Stimulated activated CD4-positive, alpha-beta T cell treated with anti-CD3 and anti-CD28 coated beads, Interleukin-12 subunit alpha, Interleukin-12 subunit beta, amount 100 ng/mL, for 4 hours (primary cell): ENCODE measurements at places on chromosomes 11 and 22.

- no peak for DNase-seq
These were observed 66.1 kb downstream of the STK33 start for GRCh38 chr11:8527939-8528338.

GRCh38 chr11:95700471-95700817 lies 89.1 kb downstream of the FAM76B start:
- no peak for DNase-seq

DNA sequence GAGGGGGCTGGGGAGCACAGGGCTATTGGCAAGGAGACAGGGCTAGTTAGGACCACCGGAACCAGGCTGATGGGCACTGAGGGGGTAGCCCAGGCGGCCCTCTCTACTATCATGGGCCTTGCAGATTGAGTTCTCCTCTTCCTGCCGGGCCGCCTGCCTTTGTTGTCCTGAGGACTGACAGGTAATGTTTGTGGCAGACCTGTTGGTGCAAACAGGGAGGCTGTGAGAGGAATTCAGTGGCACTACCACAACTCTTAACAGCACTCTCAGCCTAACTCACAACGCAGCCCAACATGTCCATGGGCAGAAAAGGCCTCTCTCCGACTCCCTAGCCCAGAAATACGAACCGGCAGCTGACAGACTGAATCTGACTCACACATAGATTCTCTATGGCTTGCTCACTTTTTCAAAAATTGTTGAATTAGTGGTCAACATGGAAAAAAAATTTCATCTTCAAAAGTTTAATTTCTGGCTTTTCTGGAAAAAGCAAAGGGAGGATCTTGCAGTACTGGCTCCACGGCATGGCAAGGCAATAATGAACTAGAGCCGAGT lies 11.4 kb downstream of the KCNJ5 start:
- no peak for DNase-seq

DNA sequence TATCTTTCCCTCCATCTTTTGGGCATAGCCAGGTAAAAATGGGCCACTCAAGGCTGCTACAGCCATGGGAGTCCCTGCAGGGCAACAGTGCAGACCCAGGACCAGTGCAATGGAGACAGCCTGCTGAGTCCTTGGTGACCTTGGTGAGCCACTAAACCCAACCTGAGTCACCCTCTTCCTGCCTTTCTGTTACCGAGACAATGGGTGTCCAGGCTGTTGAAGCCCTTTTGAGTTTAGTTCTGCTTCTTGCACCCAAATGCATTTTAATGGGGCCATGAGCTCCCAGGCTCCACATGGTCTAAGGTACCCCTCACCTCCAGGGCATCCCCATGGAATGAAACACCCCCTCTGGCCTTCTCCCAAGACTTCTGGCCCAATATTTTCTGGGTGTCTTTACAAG lies 874 bp upstream of the PLAAT4 start:
- DNase-seq: no peak

GRCh38 chr11:123040111-123040432 lies 21.9 kb downstream of the HSPA8 start:
- no peak for DNase-seq

DNA sequence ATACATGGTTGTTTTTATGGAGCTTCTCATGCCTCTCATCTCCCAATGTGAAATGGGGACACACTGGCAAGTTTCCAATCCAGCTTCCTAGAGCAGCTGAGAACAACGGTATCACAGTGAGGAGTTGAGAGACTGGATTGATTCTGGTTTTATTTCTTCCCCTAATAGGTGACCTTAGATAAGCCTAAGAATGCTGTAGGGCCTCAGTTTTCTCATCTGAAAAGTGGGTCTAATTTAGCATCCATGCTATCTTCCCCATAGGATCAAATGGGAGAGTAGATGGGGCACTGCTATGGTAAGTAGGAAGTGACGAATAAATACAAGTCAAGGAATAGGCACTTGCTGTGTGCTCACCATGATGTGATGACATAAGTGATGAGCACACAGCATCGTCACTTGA lies 61.1 kb upstream of the PHOX2A start:
- no peak for DNase-seq

DNA sequence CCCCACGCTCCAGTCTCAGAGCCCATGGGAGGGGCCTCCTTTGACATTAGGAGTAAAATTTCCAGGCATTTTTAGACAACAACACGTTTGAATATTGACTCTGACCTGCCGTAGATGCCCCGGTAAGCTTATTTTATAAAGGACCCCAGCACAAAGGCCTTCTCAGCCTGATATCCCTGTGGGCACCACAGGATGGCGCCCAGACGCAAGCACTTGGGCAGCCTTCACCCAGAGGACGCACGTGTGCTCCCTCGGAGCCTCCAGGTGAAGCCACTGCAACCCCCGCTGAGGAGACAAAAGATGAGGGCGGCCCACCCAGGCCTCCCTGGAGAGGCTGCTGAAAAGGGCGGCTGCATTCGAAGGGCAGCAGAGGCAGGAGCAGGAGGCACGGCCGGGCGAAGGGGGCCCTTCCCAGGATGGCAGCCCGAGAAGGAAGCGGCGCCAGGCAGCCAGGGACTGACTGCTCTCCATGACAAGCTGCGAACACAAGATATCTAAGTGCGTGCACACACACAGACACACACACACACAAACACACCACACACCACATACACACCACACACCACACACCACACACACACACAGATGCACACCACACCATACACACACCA lies 15.2 kb upstream of the TH start:
- DNase-seq: peak; percentile 47

DNA sequence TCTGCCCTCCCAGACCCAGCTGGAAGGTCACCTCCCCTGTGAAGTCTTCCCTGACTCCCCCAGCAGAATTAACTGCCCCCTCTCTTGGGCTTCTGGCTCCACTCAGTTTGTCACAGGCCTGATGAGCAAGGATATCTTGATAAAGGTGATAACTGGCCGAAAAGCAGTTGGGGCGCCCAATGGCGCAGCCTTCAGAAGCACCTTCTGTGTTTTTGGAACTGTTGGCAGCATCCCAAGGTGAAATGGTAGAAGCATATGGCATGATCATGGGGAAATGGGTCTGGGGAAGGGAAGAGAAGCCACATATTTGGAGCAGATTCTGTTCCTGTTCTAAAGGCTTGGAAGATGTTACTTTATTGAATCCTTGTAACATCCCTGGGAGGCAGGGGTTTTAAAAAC lies 2.8 kb upstream of the TAB1 start:
- no peak for DNase-seq

DNA sequence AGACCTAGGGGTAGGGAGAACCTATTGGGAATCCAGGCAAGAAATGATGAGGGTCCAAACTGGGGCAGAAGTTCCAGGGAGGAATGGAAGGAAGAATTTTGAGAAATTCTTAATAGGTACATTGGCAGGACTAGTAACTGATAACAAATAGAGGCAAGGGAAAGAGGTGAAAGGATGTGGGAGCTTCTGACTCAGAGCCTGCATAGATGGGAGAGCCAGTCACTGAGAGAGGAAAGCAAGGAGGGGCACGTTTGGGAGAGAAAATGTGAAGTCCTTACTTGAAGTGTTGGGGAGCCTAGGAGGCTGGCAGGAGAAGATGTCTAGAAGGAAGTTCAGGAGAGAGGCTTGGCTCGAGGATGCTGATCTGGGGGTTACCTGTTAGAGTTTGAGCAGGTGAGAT lies 104.6 kb upstream of the NCAM1 start:
- DNase-seq: no peak

GRCh38 chr11:72836111-72836510 lies 21.9 kb downstream of the ATG16L2 start:
- DNase-seq: no peak

DNA sequence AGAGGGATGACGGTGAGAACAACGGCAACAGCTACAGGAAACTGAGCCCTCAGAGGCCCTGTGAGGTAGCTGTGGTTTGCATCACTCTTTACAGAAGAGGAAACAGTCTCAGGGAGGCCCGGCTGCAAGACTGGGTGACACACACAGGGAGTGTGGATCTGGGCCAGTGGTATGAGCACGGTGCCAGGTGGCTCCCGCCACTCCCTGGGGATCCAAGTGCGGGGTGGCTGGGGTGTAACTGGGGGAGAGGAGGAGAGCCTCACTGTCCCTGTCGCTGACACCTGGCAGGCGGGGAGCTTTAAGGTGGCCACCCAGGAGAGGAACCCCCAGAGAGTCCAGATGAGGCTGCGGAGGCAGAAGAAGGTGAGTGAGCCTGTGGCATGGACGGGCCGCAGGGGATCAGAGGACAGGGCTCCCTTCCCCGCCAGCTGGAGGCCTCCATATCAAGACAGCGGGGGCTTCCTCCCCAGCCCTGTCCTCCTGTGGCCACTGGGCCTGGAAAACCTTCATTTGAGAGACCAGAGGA lies 5.6 kb downstream of the RGL4 start:
- peak; percentile 60 for DNase-seq

DNA sequence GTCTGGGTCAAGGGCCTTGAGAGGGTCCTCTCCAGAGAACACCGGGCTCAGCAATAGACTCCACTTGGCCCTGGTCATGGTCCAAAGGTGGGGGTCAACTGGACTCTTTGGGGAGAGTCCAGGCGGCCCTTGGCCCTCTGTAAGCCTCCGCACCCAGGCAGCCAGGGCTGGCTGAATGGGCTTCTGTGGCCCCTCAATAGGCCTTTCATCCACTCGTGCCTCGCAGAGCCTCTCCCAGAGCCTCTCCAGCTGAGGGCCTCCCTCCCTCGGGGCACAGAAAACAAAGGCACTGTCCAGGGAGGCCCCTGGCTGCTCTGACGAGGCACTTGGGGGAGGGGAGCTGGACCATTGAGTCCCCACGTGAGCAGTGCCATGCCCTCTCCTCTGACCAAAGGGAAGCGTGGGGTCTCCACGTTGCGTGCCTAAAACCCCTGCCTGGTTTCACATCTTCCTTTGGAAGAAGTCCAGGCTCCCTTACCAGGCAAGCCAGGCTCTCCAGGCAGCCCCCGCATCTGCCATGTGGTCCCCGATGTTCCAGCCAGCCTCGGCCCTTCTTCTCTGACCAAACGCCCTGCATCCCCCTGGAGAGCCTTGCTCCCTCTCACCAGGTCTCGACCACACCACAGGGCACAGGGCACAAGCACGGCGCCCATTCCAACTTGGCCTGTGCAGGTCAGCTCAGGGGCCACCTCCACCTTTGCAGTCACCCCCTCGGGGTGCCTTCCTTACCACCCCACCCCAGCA lies 15.5 kb downstream of the KIAA0930 start:
- no peak for DNase-seq

- DNase-seq: no peak
These were observed 634.9 kb downstream of the METTL15 start for GRCh38 chr11:28743061-28743550.

DNA sequence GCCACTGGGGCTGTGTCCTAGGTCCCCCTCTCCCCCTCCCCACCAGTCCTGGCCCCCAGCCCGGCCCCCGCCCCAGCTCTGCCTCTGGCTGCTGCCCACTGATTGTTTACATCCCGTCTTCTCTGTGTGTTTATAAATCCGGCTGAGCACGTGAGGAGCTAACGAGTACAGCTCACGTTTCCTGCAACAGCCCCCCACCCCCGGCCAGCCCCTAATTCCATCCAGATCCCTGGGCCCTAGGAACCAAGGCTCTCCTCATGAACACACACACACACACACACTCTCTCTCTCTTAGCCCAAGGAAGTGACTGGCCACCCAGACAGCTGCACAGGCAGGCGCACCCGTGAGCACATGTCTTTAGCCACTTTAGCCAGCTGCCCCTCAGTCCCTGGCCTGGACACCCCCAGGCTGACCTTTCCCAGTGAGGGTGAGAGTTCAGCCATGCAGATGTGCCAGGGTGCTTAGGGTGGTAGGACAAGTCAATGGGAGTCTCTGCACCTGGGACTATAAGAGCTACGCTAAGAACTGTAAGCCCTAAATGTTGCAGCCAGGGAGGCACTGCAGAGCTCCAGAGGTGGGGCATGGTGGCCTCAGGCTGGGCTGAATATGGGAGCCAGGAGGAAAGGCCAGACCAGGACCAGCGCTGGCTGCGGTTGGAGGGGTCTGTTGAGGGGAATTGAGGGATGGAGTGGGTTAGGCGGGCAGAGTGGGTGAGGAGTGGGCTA lies 2.9 kb downstream of the CLCF1 start:
- DNase-seq: no peak

DNA sequence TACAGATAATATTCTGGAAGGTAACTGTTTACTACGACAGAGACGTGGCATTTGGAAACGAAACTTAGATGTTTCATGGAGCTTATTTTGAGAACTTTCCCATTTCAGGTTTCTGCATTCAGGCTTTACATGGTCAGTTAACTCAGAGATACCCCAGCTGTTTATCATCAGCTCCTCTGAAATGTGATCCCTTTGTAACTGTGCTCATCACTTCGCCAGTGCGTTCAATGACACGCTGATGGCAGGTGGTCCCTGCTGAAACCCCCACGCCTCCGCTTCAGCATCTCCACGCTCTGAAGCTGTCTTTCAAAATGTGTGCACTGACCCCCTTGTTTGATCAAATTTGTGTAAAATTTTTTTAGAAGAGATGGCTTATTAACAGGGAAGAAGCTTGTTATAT lies 30.5 kb downstream of the ALG12 start:
- DNase-seq: no peak

DNA sequence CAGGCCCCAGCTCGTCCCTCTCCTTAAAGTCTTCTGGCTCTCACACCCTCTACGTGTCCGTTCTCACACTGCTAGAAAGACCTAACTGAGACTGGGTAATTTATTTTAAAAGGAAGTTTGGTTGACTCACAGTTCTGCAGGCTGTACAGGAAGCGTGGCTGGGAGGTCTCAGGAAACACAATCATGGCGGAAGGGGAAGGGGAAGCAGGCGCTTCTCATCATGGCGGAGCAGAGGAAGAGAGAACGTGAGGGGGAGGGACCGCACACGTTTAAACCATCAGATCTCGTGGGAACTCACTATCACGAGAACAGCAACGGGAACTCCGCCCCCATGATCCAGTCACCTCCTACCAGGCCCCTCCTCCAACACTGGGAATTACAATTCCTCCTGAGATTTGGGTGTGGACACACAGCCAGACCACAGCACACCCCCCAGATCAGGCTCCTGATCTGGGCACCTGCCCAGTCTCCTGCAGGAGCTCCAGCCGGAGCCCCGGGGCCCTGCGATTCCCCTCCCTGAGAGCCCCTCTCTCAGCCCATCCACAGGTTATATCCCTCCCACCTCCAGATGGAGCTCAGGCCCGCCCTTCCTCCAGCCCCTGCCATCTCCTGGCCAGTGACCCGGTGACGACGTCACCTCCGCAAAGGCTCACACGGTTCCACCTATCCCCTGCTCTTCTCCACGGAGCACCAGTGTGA lies 170.2 kb downstream of the BRD1 start:
- DNase-seq: peak; percentile 70

- no peak for DNase-seq
These were observed 6.6 kb downstream of the HSPA8 start for GRCh38 chr11:123055191-123055901.

- DNase-seq: peak; percentile 1
These were observed 529.5 kb downstream of the SOX6 start for GRCh38 chr11:15826826-15827225.
